ENCODE measurements at places on chromosomes 2 and 18.
A peak's percentile ranks its signal among the peaks of the same experiment; 100 is the strongest.

GRCh38 chr2:204984518-204984917 lies 439.2 kb downstream of the PARD3B start:
- no peak for DNase-seq

DNA sequence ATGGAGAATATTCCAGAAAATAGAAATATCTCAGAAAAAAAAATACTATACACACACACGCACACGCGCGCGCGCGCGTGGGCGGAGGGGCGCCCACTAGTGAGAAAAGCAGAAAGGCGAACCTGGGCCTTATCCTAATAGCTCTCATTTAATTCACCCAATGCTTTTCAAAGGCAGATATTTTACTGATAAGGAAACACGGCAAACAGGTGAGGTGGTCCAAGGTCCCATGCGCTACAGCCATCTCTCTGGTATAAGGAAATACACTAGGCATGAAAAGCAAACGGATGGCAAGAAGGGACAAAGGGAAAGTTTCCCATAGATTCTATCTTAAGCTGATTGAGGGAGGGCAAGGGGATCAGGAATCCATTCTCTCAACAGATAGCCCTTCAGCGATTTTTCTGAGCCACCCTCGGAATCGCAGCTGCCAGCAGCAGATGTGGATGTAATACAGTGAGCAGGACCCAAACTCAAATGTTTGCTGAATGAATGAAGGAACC lies 136.7 kb downstream of the TMEM247 start:
- no peak for DNase-seq

DNA sequence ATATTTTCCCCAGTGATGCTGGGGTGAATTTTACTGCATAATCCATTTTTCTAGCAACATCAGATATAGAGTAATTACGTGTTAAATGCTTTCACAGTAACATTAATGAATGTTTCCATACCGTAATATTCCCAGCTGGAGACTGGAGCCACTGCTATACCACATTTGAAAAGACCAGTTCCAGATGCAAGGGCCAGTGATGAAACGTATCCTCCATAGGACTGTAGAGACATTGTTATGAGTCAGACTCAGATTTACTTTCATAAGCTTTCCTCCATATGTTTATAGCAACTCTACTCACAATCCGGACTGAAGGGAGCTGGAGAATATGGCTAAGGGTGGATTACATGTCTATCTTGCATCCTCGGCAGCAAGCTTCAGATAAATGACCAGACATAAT lies 22.7 kb upstream of the GCG start:
- DNase-seq, result no peak

- DNase-seq, result peak; percentile 4
These were observed 88.4 kb downstream of the PMAIP1 start for GRCh38 chr18:59988098-59988706.

- DNase-seq, result no peak
These were observed 188.4 kb downstream of the KCNS3 start for GRCh38 chr2:18066894-18067293.

DNA sequence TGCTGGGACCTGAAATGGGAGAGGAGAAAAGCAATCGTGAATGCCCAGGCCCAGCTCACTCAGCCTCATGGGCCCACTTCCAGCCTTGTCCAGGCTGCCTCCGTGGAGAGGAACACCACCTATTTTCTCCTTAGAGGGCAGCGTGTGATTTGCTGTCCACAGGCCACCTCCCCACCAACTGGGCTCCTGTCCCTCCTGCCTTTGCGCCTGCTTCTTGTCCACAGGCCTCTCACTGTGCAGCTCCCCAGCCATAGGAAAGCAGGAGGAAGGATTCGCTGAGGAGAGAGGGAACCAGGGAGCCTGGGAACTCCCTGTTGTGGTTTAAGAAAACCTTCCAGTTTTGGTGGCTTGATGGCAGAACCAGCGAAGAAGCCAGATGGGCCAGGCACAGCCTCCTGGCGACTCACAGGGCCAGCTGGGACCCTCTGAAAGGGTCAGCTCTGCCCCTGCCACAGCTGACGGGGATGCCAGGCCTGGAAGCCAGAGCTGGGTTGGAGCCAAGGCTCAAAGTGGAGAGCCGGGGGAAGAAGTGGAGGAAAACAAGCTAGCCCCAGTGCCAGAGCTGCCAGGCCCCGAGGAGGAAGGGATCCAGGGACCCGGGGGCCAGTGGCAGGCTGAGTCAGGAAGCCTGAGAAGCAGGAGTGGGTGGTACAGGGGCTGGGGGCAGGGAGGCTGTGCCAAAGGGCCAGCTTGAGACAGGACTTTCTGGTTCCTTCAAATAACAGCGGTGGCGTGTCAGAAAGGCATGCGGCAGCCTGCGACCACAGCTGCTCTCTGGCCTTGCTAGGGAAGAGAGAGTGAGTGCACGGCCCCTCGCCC lies 9.9 kb downstream of the TMBIM1 start:
- DNase-seq, result no peak

- peak; percentile 3 for DNase-seq
These were observed 216.4 kb downstream of the STK39 start for GRCh38 chr2:168030862-168031624.

DNA sequence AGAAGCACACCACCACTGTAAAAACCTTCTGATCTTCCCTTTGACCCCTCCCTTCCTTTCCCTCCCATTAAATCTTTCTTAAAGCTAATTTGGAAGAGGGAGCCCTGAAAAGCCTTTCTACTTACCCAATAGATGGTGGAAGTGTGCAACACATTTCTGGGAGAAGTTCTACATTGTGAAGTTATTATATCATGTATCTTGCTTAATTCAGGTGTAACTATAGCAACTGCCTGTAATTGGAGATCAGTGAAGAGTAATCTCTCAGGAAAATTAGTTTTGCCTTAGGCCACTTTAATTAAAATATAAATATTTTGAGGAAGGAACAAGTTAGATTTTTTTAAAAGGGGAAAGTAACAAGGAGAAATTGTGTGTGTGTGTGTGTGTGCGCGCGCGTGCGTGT lies 266.0 kb downstream of the SH3BP4 start:
- no peak for DNase-seq

Data from stimulated activated CD8-positive, alpha-beta memory T cell treated with anti-CD3 and anti-CD28 coated beads, Interleukin-15, amount 100 ng/mL, for 48 hours (primary cell).